ENCODE measurements at places on chromosomes 12 and 14.
A peak's percentile ranks its signal among the peaks of the same experiment; 100 is the strongest.

DNA sequence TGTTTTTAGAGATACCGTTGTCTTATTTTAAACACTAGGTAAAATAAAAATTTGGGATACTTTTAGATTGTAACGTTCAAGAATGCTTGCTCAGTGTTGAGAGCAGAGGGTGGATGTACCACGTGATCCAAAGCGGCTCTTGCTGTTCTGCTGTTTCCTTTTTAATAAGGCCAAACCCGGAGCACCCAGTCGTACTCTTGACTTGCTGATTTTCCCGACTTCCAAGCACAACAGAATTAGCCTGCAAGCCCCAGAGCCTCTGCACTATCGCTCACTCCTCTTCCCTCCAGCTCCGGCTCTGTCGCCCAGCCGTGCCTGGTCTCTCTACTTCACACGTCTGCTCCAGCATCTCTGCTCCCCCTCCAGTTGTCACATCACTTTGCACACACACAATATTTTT, 77.3 kb downstream of the EMP1 start:
- no peak for DNase-seq

GRCh38 chr12:77949943-77950342, 119.2 kb downstream of the NAV3 start:
- DNase-seq = no peak

DNA sequence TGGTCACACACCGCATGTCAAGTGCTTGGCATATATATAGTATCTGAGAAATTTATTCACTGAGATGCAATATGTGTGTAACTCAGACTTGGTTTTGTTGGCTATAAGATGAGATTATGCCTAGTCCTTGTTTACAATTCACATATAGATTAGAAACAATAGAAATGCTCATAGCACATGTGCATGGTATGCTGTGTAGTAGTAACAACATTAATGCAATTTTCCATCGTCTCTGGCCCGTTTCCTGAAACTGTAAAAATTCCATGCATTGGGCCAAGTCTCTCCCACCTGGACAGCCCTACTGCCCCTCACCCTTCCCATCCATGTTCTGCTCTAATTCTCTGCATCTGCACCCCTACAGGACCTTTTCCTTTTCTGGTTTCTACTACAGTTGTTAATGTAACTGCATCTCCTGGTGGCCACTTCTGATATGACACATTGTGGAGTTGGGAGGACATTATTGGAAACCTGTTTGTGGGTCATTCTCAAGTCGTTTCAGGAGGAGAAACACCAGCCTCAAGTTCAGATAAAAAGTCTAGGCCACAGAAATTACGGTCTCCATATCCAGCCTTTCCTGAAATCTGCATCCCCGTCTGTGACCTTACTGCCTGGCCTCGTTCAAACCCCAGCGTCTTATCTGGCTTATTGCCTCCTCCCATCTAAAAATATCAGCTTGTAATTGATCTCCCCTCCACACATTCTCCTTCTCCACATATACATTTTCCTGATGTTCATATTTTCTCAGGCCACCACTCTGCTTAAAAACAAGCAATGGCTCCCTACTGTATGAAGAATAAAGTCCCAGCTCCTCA, 37.5 kb downstream of the EMP1 start:
- DNase-seq = peak; percentile 45

DNA sequence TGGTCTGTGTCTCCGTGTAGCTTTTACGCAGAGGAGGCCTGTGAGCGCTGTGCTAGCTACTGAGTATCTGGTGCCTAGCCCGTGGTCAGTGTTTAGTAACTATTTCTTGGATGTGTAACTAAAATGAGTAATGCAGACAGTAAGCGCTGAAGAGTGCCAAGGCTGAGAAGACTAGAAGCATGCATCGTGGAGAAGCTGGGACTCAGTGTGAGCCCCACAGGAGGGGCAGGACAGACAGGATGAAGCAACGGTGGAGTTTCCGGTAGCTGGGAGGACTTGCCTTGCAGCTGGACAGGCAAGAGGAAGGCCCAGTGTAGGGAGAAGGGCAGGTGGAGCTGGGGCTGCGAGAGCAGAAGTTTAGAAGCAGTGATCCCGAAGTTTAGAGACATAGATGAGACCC, 233.4 kb upstream of the FKBP4 start:
- no peak for DNase-seq

DNA sequence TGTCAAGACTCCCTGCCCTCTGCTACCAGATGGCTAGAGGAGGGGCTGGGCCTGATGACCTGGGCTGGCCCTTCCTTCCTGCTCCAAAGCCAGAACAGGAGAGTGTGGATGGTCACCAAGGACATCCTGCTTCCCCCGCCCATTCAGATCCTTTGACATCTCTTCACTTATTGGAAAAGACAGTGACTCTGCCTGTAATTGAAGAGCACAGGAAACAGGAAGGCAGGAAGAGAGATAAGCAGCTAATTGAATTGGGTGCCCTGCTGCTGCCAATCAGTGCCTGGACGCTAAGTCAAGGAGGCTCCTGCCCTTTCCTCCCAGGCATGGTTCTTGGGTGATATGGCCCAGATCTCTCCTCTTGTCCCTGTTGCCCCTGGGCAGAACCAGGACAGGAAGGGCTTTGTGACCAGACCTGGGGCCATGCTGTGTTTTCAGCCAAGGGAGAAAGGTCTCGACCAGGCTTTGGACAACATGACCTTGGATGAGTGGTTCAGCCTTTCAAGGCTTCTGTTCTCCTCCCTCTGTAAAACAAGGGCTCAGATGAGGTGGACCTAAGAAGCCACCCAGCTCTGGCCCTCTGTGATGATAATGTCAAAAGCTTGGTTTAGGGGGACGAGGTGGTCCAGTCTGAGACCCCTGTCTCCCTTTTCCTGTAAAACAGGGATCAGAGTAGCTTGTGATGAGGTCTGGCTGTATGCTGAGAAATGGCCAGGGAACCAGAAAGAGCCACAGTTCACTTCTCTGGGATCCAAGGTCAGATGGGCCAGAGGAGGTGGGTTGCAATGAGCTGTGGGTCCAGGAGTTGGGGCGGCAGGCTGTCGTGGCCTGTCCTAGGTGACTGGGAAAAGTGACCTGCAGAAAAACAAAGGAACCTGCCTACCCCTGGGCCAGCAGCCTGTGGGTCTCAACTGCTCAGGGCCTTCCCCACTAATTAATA, 38.8 kb downstream of the FAM222A start:
- no peak for DNase-seq

DNA sequence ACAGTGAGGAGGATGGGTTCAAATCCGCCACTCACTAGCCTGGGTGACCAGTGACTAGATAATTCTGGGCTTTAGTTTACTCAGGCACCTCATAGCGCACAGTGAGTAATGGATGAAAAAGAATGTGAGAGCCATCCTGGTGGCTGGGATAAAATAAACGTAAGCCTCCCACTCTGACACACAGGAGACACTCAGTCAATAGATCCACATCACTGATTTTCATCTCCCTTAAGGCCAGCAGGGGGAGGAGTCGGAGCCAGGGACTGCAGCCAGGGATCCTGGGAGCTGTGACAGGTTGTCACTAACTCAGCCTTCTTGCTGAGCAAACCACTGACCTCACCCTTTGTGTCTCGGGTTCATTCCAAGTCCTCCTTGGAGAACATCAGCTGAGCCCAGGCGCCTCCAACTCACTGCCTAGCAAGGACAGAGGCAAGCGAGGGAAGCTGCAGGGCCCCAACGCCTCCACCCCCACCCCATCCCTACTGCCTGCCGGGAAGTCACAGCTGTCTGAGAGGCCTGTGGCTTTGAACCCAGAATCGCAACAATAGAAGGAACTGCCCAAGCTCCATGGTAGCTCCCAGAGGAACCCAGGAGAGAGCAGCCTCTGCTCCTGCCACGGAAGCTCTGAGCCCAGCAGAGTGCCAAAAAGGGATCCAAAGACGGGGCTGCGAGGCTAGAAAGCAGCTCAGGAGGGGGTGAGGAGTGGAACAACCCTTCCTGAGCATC, 30.7 kb downstream of the PXN start:
- DNase-seq = peak; percentile 78

- DNase-seq = no peak
These were observed 413.8 kb downstream of the BCL11B start for GRCh38 chr14:98858158-98858557.

GRCh38 chr12:79725987-79726386, 35.2 kb upstream of the PAWR start:
- DNase-seq = no peak

- DNase-seq = no peak
These were observed 35.5 kb downstream of the FBLN5 start for GRCh38 chr14:91912035-91912434.

GRCh38 chr12:20370866-20371519, 2.7 kb downstream of the PDE3A start:
- DNase-seq = no peak
